ENCODE measurements at places on chromosomes 12 and 14. TPM values are rescaled to one million over a fixed set of nuclear protein-coding genes. Genes with fewer than 3 reads are reported as not detected.
A peak's percentile ranks its signal among the peaks of the same experiment; 100 is the strongest.

Gene OR6C2
- not detected for total RNA-seq

Gene GDF3
- not detected for total RNA-seq

Gene PSMC6
- 80.8 TPM for total RNA-seq

Gene B3GNT4
- total RNA-seq = 2.8 TPM

Gene ALX1
- not detected for total RNA-seq

Gene LARP4
- 45.8 TPM for total RNA-seq

Gene TMEM30B
- total RNA-seq = 0.60 TPM

Gene FAM186B
- not detected for total RNA-seq

Gene CCDC184
- total RNA-seq = 0.65 TPM

Gene CCDC196
- not detected for total RNA-seq

Gene MYF6
- total RNA-seq = not detected

- DNase-seq = no peak
Observed at GRCh38 chr12:79407671-79408622, 282.8 kb downstream of the PAWR start.

GRCh38 chr14:24984846-24985589 is 64.9 kb downstream of the STXBP6 start:
- no peak for DNase-seq

DNA sequence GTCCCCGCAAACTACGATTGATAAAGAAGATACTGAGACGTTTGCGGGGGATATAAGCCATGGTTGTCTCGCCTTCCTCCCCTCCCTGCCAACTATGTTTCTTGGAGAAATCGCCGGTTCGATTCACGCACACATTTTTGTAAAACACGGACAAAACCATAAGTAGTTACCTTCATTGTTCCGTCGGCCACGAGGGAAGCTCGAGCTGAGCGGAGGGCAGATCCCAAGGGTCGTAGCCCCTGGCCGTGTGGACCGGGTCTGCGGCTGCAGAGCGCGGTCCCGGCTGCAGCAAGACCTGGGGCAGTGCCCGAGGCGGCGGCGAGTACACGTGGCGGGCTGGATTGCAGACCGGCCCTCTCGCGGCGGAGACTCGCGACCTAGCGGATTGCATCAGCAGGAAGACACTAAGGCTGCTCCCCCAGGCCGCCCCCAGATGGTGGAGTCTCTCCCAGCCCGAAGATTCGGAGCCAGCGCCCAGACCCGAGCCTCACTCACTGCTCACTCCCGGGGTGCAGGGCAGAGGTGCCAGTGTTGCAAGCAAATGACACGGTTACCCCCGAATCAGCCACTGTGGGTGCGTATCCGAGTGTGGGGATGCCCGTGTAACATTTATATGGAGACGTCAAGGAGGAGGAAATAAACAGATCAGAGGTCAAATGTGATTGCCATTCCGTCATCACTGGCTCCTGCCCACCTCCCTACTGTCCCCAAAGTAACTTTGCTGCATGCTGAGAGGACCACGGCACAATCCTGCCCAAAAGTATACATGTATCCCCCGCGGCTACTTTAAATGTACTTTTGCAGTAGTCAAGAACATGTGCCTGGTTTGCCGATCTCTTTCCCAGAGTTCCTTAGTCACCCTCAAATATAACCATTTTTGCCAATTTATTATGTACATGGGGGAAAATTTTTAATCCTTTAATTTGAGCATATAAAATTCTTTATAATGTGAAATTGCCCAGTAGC is at the start of gene BCAT1:
TSS of gene BCAT1 (minus strand) at position 345 of the 966 bp plus-strand sequence. CDS start at position 176, 169 bp downstream.
- DNase-seq = peak; percentile 52

DNA sequence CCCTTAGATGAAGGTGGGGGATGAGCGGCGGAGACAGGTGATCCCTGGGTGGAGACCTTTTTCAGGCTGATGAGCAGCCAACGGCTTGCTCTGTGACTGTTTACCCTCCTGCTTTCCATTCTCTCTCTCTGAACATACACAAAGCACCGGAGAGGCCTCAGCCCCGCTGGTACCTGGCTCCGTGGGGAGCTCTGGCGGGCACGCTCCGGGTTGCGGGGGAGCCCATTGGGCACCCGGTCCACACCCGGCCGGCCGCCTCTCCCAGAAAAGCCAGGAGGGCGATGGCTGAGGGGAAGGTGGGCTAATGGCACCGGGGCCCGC is 545 bp downstream of the SMARCC2 start:
- DNase-seq = no peak

- DNase-seq = no peak
Observed at GRCh38 chr12:52828156-52828555, 6.0 kb downstream of the KRT79 start.

DNA sequence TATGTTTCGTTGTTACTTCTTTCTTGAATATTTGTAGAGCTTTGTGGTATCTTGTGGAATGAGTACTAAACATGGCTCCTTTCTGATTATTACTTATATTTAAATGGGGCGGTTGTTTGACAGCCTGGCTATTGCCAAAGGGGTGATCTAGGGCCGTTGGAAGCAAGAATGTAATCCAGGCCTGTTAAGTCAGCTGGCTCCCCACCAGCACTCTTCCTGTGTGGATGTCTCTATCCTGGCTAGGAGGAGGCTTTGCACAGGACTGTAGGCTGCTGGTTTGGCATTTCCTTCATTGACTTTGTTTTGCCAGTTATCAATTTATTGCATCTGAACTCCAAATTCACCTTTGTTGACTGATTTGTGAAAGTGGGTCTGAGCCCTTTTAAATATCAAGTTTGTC is 5.6 kb downstream of the FAM234B start:
- no peak for DNase-seq

- no peak for DNase-seq
Observed at GRCh38 chr14:104996483-104996882, 10.9 kb downstream of the CLBA1 start.

GRCh38 chr12:113040722-113041171 is 15.8 kb upstream of the DTX1 start:
- DNase-seq = no peak

GRCh38 chr14:91286530-91286937 is 42.0 kb upstream of the GPR68 start:
- DNase-seq = peak; percentile 85

DNA sequence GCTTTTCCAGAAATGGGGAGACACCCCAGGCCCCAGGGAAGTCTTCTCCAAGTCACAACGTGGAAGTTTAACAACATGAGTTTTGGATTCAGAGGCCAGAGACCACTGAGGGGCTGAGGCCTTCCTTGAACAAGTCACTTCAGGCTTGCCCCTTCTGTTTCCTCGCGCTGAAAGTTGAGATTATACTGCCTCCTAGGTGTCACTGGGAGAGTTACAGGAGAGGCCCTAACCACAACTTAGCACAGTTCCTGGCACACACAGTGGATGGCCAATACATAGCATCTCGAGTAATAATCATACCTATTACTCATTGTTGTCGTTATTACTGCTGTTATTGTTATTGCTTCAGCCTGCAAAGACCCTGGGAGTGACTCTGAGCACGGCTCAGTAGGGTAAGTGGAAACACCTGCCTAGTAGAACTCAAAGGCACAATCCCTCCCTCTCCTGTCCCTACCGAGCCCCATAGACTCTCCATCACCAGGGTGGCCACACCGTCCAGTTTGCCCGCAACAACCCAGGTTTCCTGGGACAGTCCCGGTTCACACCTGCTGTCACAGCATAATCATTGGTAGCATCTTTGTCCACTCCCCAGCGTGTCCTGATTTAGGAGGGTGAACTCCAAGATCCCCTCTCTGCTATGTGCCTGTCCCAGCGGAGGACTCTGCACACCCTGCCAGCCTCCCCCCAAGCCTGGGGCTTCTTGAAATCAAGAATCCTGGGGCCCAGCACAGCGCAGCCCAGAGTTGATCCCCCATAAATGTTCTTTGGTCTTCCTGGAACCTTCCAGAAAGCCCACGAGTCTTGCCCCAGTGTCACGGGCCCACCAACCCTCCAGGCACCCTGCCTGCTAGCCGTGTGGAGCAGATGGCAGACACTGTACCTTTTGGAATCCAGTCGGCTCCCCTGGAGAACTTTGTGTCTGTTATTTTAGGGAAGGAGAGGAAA is 85.0 kb downstream of the SYNE3 start:
- DNase-seq = no peak

- no peak for DNase-seq
Observed at GRCh38 chr12:75190846-75191245, 18.8 kb downstream of the KCNC2 start.

GRCh38 chr14:55316564-55316963 is 45.3 kb downstream of the FBXO34 start:
- DNase-seq = no peak

DNA sequence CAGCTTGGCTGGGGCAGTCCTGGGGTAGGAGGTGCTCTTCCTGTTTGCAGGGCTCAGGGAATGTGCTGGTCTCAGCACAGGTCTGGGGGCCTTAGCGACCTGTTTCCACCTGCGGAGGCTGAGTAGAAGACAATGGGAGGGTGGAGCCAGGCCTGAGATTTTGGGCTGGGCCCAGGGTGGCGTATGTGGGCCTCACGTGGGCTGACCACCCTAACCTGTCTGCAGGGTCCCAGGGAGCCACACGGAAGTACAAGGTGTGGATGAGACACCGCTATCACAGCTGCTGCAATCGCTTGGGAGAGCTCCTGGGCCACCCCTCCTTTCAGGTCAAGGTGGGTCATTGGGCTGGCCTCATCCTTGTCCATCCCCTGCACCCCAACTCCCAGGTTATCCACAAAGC is 1.1 kb downstream of the NOC4L start:
- no peak for DNase-seq

- no peak for DNase-seq
Observed at GRCh38 chr12:114655934-114656749, 27.8 kb downstream of the TBX3 start.

DNA sequence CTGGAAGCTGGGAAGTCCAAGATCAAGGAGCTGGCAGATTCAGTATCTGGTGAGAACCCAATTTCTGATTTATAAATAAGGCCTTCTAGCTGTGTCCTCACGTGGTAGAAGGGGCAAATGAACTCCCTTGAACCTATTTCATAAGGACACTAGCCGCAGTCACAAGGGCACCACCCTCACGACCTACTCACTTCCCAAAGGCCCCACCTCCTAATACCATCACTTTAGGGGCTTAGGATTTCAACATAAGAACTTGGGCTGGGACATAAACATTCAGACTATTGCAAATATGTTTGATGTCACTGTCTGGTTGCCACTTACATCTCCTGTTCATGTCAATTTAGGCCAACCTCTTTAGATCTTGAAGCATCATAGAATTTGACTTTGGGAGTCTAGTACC is 10.8 kb upstream of the CNIH1 start:
- DNase-seq = no peak

DNA sequence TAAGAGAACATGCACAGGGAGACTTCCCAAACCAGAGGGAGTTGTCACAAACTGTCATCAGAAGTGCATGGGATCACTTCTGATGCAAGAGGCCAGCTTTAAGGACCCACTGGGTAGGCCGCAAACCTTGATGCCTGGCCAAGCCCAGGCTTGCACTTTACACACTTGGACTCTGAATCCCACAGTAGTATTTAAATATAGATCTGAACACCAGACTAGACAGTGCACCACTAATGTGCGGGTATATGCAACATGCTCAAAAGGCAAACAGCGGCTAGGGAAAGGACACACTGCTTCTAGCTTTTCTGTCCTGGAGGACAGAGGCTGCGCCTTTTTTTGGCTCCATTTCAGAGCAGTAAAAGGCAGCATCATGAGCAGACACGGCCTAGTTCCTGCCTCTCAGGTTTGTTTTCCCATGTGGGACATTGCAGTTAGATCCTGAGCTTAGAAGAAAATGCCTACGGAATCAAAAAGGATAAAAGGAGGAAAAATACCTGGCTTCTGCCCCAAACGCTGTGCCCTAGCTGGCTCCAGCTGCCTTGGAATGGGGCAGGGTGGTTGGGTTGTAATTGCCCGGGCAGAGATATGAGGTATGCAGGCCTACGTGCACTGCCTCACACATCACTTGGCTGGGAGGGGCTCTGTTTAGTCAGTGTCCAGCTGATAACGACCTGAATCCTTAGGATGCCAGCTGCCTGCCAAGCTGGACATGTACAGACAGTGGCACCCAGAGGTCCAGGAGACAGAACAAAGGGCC is 84.5 kb upstream of the EGLN3 start:
- DNase-seq = no peak

Measured in activated CD4-positive, alpha-beta memory T cell treated with anti-CD3 and anti-CD28 coated beads, Interleukin-2, amount 10 ng/mL, durations not matched to agents 7 days and 5 days (primary cell).